ENCODE measurements at places on chromosomes 3 and 15.

GRCh38 chr3:150390087-150390486 is 18.0 kb upstream of the TSC22D2 start:
- no peak for DNase-seq

GRCh38 chr15:76253691-76254473 is 57.4 kb downstream of the ETFA start:
- DNase-seq, result no peak

GRCh38 chr3:73603762-73604171 is 21.0 kb downstream of the PDZRN3 start:
- no peak for DNase-seq

- no peak for DNase-seq
Measured at GRCh38 chr3:138328341-138328740, 1.3 kb downstream of the NME9 start.

- DNase-seq, result peak; percentile 17
Measured at GRCh38 chr3:182795389-182795782, 2.1 kb downstream of the ATP11B start.

- no peak for DNase-seq
Measured at GRCh38 chr3:13322324-13322723, 97.8 kb downstream of the NUP210 start.

GRCh38 chr15:32838820-32839219 is 121.0 kb downstream of the GREM1 start:
- peak; percentile 47 for DNase-seq

- no peak for DNase-seq
Measured at GRCh38 chr3:57696801-57697321, 4.0 kb upstream of the DENND6A start.

DNA sequence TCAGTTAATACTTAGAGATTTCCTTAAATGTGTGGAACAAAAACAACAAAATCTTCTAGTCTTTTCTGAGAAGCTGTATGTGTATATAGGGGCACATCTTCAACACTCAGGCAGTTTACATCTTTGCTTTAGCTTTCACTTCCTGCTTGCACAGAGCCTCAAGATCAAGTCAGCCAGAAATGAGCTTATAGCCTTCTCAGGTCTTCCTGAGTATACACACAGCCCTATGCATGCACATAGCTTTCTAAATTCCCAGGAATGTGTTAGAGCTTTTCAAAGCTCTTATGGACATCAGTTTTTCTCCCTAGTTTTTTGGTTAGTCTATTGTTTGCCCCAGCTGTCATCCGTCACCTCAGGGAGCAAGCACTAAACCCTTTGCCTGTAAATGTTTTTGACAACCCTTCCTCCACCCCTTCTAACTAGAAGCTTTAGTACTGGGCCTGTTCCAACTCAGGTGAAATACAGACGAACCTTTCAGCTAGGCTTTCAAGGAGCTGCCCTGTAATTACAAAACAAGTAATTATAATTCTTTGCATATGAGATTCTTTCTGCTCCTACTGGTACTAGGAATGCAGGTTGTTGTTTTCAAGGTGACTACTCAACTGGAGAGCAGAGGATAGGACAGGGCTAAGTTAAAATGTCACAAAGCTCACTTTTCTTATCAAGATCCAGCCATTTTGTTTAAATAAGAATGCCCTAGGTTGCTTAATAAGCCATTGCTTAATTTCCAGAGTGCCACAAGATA is 22.6 kb upstream of the MTMR10 start:
- DNase-seq, result no peak
